ENCODE measurements at places on chromosomes 5 and 9.

- DNase-seq, result no peak
These were observed 19.6 kb downstream of the UGCG start for GRCh38 chr9:111916234-111916645.

DNA sequence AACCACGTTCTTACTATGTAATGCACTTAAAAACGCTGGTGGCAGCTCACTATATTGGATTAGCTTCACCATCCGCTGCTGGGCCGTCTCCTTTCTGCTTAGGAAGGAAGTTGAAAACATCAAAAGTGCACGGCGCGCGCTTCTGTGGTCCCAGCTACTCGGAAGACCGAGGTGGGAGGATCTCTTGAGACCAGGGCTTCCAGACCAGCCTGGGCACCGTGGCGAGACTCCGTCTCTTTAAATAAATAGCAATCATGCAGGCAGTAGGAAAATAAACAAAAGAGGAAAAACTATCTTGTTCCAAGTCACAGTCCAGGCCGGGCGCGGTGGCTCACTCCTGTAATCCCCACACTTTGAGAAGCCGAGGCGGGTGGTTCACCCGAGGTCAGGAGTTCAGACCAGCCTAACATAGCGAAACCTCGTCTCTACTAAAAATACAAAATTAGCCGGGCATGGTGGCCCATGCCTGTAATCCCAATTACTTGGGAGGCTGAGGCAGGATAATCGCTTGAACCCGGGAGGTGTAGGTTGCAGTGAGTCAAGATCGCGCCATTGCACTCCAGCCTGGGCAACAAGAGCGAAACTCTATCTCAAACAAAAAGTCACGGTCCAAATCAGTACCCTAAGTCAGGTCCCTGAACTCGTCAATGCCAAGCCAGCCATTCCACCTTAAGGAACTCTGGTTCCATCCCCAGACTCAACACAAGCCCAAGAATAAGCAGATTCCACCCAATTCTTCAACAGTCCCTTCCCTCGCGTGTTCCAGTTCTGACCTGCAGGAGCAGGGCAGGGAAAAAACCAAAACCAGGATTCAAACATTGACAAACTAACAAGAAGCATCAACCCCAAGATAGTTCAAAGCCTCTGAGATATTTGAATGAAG, 1.0 kb upstream of the GOLGA1 start:
- DNase-seq, result peak; percentile 30

DNA sequence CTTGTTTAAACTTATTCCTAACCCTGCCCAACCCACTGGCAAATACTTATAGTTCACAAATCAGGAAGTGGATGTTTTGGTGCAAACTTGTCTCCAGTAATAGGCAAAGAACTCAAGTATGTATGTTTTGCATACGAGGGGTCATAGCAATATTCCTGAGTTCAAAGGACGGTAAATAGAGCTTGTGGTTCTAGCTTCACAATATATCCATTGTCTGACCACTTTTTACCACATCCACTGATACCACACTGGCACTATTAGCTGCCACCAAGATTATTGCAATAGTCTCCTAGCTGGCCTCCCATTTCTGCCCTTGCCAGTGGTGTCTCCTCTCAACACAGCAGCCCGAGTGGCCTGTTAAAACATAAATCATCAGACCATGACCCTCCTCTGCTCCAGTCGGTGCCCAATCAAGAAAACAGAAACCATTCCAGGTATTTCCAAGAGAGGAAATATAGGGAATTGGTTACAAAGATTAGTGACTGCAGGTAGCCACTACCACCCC, 17.0 kb downstream of the GRXCR2 start:
- DNase-seq, result no peak

DNA sequence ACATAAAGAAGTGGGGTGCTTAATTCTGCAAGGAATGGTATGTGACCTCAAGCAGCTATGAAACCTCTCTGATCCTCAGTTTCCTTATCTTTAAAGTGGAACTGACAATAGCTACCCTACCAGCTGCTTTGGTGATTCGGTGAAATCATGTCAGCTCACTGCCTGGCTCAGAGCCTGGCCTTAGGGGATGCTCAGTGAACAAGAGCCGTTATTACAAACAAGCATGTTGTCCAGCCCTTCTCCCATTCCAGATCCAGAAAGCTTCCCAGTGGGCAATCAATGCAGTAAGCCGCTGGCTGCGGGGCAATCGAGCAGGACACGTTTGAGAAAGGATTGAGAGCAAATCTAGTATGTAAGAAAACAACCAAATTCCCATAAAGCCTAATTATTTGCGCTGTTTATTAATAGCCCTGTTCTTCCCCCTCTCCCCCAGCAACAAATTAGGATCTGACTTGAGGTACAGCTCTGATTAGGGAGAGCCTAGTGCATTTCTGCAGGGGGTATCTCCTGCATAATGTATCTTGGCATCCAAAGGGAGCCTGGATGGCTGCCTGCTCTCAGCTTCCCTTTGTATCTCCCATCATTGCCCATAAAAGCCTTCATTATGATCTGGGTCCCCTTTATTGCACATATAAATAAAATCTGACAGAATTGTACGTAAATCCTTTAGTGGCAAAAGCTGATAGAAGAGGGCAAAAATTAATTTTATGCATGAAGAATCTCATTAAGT, 371.4 kb downstream of the TMEM232 start:
- DNase-seq, result no peak

DNA sequence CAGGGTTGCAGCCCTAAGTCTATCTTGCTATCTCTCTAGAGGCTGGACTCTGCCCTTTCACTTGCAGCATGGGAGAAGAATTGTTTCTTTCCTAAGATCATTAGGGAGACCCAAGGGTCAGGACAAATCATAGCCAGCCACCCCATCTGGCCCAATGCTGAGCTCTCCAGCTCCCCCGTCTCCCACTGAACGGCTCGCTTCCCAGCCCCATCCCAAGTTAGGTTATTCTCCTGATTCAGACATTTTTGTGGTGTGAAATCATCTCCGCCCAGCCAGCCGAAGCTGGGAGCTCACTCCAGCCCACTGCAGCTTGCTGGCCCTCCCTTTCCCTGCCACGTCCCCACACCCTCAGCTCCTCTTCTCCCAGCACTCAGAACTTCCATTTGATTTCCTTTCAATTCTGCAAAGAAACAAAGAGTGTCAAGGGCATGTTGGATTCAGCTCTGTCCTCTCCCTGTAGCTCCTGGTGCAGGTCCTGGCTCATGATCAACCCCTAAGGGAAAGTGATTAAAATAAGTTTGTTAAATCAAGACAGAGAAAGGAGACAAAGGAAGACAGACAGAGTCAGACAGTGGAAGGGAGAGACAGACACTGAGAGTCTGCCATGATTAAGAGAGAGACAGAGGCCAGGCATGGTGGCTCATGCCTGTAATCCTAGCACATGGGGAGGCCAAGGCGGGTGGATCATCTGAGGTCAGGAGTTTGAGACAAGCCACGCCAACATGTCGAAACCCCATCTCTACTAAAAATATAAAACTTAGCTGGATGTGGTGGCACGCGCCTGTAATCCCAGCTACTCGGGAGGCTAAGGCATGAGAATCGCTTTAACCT, 12.6 kb upstream of the SPARC start:
- DNase-seq, result no peak

GRCh38 chr9:95880021-95880690, 4.7 kb downstream of the ERCC6L2 start:
- DNase-seq, result no peak

GRCh38 chr5:160174780-160175437, 54.4 kb upstream of the FABP6 start:
- DNase-seq, result no peak

DNA sequence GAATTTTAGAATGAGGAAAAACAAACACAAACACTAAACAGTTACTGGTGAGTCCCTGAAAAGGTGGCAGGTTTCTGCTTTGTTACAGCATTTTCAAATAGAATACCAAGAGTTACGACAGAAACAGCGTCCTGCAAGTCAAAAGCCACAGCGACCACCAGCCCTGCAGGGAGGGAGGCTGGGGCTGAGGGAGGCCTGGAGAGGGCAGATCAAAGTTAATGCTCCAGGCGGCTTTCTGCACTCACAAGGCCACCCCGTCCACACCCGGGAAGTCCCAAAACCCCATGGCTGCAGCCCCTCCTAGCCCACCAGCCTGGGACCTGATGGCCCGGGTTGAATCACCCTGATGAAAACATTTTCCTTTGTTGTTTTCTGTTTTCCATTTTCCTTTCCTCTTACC, 29.3 kb downstream of the COL23A1 start:
- DNase-seq, result no peak

GRCh38 chr9:18689921-18690320, 216.0 kb downstream of the ADAMTSL1 start:
- DNase-seq, result no peak

DNA sequence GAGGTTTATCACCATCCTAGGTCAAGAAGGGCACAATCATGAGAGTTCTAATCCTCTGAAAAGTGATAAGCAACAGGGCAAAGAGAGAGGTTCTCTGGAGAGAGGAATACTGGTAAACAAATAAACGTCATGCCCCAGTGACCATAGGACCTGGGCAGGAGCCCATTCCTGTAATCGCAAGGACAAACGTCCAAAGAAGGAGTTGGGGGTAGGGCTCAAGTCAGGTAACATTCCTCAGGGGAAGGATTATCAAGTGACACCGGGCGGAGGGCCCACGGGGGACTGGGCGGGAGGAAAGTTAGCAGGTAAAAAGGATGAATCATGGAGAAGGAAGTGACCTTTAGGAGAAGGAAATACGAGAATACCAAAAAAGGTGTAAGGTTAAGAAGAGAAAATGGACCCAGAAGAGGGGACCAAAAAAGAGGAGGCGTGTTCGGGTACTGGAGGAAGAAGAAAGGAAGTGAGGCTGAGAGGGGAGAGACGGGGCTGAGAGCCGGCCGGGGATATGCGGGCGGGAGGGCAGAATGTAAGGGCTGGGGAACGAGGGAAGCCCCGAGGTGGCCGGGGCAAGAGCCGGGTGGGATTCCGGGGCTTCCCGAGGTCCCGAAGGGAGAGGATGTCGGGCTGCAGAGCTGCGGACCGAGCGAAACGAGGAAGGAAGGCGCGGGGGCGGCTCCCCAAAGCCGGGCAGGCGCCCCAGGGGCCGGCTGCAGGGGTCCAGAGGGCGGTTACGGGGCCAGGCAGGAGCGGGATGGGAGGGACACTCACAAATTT, 583 bp downstream of the DIAPH1 start:
- DNase-seq, result no peak

- DNase-seq, result no peak
These were observed 430.8 kb downstream of the ARHGEF28 start for GRCh38 chr5:74056789-74057164.

DNA sequence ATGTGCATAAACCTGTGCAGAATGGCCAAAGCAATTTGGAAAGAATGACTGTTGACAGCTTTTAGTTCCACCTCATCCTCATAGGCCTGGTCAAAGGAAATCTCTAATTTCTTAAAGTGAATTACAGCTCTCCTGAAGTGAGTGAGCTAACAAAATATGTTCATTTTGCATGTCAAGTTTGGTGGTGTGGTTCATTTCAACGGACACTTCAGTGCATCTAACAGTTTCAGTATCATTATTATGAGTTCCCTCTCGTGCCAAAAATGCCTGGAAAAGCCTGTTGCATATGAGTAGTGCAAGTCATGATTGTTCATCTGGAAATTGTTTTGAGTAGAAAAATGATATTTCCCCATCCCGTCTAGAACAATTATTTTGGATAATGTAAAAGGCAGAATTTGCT, 53.2 kb upstream of the HMHB1 start:
- DNase-seq, result no peak

GRCh38 chr5:95235439-95235982, 49.4 kb downstream of the MCTP1 start:
- DNase-seq, result no peak

- no peak for DNase-seq
These were observed 12.3 kb downstream of the TIMD4 start for GRCh38 chr5:156950716-156951115.

- no peak for DNase-seq
These were observed 994.4 kb upstream of the NUDT12 start for GRCh38 chr5:104556957-104557356.

DNA sequence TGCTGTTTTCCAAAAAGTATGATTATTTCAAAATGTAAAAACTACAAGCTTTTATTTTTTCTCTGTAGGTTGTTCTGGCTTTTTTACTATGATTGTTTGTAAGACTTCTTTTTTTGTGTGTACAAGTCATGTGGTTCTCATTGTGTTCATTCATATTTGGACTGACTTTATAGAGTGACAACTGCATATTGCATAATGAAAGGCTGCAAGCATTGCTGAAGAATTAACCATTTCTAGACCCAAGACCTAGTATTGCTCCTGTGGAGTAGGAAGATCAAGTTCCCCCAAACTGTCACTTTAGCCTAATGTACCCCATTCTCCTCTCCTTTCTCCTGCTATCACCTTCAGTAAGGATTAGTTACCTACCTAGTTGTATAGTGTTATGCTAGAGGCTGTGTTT, 10.0 kb downstream of the MAP1B start:
- DNase-seq, result no peak

GRCh38 chr5:18888821-18889220, 1099.2 kb downstream of the CDH18 start:
- DNase-seq, result no peak

DNA sequence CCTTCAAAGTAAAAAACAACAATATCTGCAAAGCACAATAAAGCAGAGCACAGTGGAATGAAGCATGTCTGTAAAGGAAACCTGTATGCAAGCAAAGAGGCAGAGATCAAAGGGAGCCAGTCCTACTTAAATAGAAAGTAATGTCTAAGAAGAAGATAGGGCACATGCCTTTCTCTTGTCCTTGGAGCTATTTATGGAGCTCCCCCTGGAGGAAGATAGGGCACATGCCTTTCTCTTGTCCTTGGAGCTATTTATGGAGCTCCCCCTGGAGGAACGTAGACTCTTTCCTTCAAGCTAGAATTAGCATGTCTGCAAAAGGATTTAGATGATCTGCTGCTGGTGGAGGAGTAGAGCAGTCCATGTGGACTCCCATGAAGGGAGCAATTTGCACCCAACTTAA, 168.1 kb upstream of the RASEF start:
- no peak for DNase-seq

DNA sequence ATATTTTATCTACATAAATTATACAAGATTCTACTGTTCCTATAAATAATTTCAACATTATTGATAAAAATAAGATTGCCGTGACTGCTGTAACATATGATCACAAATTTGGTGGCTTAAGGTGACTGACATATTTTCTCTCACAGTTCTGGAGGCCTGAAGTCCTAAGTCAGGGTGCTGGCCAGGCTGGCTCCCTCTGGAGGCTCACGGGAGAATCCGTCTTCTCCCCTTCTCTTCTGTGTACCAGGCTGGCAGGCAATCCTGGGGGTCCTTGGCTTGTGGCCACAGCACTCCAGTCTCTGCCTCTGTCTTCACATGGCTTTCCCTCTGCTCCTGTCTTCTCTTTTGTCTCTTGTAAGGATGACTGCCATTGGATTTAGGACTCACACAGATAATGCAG, 31.7 kb upstream of the IRX2 start:
- DNase-seq, result no peak

DNA sequence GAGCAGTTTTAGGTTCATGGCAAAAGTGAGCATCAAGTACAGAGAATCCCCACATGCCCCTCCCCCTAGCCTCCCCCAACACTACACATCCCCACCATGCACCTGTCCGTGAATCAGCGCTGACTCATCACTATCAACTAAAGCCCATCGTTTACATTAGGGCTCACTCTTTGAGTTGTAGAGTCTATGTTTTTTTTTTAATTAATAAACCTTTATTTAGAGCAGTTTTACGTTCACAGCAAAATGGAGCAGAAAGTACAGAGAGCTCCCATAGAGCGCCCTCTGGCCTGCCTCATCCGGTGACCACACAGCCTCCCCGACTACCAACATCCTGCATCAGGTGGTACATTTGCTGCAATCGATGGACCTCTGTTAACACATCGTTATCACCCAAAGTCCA, 47.9 kb upstream of the UNC5A start:
- no peak for DNase-seq
